GM13976 (cell line): ENCODE measurements at places on chromosomes 5 and 9.

- DNase-seq, result no peak
These were observed 129.2 kb upstream of the PHYKPL start for GRCh38 chr5:178361657-178362445.

DNA sequence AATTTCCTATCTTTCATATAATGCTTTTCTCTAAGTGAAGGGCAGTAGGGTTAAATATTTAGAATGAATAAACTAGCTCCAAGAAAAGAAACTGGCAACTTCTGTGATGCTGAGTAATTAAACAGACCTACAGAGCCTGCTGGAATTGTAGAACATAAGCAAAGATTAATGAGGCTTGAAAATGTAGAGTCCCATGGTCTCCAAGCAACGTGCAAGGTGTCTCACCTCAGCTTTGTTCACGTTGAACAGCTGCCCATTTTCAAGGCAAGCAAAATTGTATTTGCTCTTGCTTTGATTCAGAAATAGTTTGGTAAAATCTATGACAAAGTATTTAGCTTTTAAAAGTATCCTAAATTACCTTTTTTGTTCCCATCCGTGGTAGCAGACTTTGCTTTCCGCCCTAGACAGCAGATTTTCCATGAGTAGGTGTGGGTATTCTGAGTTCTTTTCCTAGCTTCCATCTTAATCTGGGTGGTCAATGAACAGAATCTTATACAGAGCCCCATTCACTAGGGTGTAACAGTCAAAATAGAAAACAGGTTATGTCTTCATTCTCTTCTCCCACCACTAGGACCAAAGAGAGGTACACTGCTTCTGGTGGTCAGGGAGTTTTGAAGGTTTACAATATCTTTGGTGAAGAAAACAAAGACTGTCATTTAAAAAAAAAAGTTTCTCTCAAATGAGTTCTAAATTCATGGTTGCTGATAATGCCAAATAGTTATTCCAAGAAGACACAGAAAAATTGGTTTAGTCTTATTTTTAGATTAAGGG lies 52.1 kb upstream of the TYRP1 start:
- DNase-seq, result no peak

GRCh38 chr5:14178671-14179211 lies 35.6 kb downstream of the TRIO start:
- DNase-seq, result no peak

GRCh38 chr5:9733486-9733885 lies 103.3 kb upstream of the TAS2R1 start:
- DNase-seq, result no peak

DNA sequence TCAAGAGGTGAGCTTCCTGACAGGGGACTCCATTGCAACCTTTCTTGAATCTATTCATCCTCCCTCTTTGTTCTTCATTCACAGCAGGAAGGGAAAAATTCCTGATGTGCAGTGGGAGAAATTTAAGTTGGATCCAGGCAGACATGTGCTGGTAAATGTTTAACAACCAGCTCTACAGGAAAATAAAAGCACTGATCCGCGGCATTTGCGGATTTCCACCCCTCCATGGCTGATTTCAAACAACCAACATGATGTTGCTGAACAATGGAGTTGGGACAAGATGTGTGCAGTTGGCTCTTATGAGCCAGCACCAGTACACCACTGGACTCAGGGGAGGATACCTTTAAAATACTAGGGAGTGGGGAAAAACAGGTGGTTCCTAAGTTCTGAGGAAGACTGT lies 47.0 kb downstream of the SPRY4 start:
- DNase-seq, result no peak

GRCh38 chr5:171610686-171611085 lies 174.9 kb upstream of the SMIM23 start:
- DNase-seq, result no peak

- no peak for DNase-seq
These were observed 48.1 kb downstream of the VAV2 start for GRCh38 chr9:133943781-133944745.

DNA sequence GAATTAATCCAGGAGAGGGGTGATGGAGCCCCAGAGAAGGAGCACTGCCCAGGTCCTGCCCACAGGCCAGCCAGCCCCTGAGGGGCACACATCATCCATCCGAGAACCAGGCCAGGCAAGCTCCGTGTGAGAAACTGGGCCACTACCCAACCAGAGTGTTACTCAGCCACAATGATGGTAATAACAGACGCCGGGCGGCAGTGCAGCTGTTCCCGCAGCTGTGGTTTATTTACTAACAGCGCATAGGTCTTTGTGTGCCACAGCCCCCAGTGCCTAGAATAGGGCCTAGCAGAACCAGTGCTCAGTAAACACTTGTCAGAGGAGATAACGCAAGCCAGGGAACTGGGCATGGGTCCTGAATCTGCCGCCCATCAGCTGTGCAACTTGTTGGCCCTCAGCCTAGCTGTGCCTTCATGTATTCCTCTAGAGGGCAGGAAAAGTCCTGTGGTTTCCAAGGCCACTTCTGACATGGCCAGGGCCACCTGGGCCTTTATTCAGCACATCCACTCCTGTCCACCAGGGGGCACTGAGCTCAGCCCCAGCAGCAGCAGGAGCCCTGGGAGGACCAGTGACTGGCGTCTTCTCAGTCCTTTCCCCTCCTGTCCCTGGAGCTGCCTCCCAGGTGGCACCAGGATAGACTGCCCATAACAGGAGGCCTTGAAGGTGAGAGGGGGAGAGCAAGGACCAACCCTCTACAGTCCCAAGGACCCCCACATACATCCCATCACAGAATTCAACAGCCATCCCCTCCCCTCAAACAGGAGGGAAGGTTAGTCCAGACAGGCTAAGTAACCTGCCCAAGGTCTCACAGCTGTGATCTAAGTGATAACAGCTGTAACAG lies 2.1 kb downstream of the MXD3 start:
- peak; percentile 74 for DNase-seq

- no peak for DNase-seq
These were observed 303.5 kb downstream of the TRIM32 start for GRCh38 chr9:116990592-116990991.

- DNase-seq, result no peak
These were observed 273.2 kb upstream of the CDH9 start for GRCh38 chr5:27311544-27311943.

DNA sequence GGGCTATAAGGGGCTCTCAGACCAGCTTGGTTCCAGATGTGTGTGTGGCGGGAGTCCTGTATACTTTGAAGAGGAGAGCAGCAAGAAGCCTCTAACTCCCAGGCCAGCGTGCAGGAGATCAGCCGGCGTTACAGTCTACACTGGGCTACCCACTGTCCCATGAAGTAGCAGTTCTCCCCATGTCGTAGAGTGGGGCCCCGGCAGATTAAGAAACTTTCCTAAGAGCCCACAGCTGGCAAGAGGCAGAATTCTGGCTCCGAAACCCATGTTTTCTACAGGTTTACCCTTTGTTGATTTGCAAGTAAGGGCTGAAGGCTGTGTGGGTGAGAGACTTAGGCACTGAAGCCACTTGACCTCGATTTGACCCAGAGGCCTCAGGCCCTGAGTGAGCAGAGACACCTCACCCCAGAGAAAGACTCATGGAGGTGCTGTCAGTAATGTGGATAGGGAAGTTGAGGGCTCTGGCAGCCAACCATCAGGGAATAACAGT lies 881 bp upstream of the B4GALT1 start:
- no peak for DNase-seq

GRCh38 chr5:177434942-177435738 lies 8.7 kb downstream of the GRK6 start:
- DNase-seq, result no peak
